ENCODE measurements at places on chromosomes 12 and 14.

DNA sequence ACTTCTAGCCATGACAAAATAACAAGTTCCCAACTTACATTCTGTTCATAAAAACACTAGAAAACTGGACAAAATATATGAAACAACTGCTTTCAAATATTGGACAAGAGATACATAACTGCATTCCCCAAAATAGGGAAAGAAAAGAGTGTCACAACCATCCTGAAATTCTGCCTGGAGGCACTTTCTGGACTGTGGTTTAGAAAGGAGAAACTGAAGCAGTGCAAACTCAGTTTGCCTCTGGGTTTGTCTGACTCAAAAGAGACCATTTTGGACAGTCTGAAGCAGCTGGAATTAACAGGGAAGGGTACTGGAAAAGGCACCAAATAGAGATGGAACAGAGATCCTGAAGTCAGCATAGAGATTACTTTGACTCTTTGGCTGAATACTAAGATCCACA, 11.3 kb upstream of the SYT1 start:
- no peak for DNase-seq

DNA sequence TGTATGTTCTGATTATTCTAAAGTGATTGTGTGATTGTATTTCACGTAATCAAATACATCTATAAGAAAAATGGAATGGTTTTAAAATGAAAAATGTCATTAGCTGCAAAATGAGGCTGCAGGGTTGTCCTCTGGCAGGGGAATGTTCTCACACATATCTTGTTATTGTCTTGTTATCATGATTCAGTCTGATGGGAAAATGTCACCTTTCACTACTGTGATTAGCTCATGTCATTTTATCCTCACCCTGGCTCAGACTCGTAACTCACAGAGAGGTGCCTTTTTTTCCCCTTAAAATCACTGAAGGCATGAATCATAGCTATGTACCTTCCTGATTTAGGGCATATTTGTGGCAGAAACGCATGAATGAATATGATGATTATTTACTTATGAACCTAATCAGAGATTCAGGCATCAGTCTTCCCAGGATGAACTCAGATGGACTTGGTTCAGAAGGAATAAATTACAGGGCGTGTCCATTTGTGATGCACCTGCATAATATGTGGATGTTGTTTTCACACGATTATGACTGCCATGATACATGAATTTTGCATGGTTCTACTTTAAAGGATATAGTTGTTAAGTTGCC, 1339.2 kb downstream of the AACS start:
- no peak for DNase-seq

DNA sequence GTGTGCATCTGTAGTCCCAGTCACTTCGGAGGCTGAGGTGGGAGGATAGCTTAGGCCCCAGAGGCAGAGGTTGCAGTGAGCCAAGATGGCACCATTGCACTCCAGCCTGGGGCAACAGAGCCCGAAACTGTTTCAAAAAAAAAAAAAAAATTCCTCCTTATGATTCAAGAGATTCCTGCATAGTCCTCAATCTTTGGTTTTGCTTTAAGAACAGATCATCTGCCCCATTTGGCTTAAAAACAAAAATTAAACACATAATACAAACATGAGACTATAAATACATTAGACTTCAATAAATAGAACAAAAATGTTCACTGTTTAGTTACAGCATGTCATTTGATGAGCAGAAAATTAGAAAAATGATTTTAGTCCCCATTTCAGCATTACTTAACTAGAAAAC, 131.2 kb downstream of the PAWR start:
- DNase-seq, result no peak

DNA sequence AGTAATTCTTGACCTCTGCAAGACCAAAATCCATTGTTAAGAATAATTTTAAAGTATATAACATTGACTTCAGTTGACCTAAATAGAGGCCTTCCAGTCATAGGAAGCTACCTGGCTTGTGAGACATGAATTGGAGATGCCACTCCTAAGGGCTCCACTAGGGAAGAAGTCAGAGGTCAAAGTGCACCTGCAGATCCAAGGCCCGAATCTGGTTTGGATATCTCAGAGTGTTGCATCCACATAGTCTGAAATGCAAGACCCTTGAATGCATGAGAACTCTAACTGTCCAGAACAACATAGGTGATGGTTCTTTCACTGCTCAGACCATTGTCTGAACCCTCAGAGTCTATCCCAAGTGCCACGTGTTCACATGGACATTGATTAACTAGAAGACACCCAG, 22.4 kb downstream of the RFX4 start:
- no peak for DNase-seq

DNA sequence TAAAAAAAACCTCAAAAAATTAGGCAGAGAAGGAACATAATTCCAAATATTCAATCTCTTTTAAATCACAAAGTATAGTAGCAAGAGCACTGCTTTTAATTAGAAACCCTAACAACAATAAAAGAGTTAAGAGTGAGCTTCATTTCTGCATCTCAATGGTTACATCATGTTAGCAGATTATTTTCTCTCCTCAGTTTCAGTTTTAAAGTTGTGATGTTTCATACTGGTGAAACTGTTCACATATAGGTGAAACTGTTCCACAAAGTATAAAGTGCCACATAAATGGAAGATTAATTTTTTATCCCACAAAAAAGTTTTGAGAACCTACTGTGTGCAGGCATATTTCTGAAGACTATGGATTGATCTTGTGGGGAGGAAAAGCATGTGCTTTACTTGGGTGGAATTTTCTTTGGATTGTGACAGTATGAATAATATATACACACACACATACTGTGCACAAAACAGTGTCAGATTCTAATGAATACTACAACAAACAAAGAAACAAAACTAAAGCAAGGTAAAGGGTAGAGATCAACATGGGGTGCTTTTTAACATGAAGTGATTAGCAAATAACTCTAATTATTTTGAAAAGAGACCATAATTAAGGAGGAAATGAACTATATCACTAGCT, 17.1 kb downstream of the LUM start:
- no peak for DNase-seq

DNA sequence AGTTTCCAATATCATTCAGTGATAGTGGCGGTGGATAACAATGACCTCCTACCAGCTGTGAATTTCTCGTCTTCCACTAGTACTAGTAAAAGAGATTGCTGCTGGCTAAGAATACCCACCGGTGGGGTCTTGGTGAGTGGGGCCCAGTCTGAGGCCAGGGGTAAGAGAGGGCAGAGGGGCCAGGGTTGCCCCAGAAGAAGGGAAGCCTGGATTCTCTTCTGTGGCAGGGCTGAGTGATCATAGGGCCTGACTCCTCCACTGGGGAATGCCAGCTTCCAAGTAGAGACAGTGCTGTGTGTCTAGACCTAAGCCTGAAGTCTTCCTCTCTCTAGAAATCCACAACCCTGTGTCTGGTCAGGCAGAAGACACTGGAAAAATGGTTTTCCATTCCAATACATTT, 5.8 kb upstream of the TMEM63C start:
- DNase-seq, result no peak

GRCh38 chr12:105033851-105034250, 47.7 kb downstream of the NOPCHAP1 start:
- no peak for DNase-seq

GRCh38 chr14:57199921-57200320, 68.8 kb downstream of the EXOC5 start:
- DNase-seq, result no peak

DNA sequence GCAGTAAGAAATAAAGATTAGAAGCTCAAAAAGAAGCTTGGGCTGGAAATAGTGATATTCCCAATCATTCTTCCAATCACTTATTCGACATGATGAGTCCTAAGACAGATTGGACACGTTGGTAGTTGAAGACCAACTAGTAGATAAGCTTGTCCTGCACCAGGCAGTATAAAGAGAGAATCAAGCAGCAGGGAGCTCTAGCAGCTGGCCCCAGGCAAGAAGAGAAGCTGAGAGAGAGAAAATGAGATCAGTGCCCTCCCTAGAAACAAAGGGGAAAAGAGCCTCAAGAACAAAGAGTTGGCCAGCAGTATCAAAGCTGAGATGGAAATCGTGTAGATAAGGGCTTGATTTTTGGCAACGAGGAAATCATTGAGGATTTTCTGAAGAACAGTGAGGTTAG, 20.6 kb downstream of the RASSF8 start:
- DNase-seq, result no peak

DNA sequence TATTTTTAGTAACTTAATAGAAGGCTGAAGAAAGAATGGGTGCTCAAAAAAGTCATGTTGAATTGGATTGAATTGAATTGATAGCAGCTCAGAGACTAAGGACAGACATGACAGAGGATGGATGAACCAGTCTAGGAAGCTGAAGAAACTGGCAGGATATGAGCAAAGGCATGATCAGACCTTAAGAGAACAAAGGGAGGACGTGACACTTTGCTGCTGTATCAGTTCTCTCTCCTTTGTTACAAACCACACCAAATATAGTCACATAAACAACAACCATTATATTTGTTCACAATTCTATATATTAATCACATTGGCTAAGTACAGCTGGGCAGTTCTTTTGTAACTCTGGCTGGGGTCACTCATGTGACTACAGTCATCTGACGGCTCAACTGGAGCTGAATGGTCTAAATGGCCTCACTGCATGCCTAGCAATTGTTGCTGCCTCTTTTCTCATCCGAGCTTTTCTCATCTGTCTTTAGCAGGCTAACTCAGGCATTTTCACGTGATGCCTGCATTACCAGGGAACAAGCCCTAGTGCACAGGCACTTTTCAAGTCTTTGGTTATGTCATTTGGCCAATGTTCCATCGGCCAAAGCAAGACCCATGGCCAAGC, 355.0 kb downstream of the ETNK1 start:
- DNase-seq, result no peak

DNA sequence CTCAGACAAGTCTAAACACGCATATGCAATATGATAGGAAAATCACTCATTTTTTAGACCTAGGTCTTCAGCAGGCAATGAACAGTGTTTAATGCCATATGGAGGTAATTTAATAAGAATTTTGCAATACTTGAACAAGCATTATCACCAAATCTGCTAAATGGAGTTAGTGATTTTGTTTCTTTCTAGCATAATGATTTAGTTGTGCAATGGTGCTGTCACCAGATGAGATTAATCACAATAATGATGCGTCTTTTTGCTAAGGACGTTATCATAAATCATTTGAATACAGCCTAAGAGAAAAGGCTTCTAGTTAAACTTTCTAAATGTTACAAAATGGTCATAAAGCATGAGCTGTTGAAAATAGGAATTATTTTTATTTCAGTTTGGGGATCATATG, 170.0 kb upstream of the SLC16A7 start:
- DNase-seq, result no peak

DNA sequence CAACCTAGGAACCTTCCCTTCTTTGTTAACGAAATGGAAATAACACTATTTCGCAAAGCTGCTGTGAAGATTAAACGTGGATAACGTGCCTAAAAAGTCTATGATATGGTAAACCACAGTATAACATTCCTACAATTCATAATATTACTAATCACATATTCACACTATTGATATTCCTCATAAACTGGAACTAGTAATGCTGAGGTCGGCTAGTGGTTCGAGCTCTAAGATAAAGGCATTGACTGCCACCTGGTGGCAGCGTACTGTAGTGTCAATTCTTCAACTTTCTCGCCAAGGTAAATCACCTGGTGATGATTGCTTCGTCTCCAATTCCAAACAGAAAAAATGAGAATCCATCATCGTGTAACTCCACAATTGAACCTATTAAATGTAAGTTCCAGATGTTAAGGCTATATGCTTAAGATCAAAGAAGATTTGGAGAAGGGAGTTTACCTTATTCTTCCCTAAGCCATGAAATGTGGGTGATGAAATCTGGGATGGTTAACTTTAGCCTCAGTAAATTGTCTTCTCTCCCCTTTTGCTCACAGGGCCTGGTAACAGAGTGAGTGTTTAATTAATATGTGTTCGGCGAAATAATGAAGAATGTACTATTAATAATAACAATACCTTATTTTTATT, 197.5 kb upstream of the TMEM132C start:
- no peak for DNase-seq

DNA sequence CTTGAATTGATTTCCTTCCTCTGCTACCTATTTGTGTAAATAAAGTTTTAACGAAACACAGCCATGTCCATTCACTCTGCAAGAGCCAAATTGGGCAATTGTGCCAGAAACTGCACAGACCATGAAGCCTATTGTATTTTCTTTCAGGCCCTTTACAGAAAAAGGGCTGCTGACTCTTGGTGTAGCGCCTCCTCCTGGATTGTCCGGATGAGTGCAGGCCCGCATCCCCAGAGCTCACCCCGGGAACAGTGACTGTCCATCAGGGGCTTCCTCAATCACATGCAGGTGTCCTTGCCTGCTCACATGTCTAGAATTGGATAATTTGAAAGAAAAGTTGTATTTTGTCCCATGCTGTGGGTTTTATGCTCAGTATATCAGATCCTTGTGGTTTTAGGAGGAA, 1282.2 kb downstream of the AACS start:
- no peak for DNase-seq

GRCh38 chr12:42625611-42626010, 36.1 kb upstream of the PRICKLE1 start:
- DNase-seq, result no peak

DNA sequence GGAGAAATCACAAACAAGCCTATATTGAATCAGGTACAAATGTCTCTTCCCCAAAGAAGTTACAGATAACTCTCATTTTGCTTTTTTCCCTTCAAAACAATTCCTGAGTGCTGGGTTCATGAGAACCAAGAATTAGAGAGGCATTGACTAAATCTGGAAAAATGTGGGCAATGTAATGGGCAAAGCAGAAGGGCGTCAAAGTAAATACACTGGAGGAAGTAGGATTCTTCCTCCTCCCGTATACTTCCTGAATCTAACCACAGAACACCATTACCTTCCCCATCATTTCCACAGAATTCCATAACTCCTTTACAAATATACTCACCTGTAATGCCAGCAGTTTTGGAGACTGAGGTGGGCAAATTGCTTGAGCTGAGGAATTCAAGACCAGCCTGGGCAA, 3.0 kb upstream of the RBMS2 start:
- no peak for DNase-seq

- DNase-seq, result no peak
These were observed 67.4 kb downstream of the ELK3 start for GRCh38 chr12:96261557-96261956.

DNA sequence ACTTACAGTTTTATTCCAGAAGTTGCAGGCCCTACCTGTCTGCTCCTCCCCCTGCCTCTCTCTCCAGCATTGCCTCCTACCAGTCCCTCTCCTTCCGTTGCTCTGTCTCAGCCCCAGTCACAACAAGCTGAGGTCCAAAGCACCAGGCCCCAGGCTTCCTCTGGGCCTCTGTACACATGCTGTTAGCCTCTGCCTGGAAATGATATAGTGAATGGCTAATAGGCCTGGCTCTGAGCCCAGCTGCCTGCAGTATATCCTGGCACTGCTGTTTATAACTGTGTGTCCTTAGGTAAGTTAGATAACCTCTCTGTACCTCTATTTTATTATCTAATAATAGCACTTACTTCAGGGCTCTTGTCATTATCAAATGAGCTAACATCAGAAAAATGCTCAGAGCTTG, 114.9 kb upstream of the PWP1 start:
- no peak for DNase-seq

- DNase-seq, result no peak
These were observed 76.8 kb downstream of the HMGA2 start for GRCh38 chr12:65900912-65901672.

DNA sequence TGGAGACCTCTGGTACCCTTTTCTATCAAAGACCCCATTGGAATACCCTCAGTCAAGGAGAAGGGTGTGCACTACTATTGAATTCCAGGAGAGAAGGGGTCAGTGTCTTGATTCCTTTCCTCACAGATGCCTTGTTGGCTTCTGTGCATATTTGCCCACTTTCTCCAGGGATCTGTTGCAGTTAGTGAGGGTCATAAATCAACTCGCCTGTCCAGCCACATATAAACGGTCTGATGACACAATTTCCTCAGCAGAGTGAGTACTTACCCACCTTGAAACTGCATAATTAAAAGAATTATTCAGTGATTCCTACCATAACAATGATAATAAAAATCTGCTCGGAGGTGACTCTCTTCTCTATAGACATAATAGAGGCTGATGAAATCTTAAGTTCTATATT, 13.9 kb upstream of the DCD start:
- DNase-seq, result no peak

All from naive thymus-derived CD4-positive, alpha-beta T cell (primary cell).